ENCODE measurements at places on chromosomes 2 and 18.

DNA sequence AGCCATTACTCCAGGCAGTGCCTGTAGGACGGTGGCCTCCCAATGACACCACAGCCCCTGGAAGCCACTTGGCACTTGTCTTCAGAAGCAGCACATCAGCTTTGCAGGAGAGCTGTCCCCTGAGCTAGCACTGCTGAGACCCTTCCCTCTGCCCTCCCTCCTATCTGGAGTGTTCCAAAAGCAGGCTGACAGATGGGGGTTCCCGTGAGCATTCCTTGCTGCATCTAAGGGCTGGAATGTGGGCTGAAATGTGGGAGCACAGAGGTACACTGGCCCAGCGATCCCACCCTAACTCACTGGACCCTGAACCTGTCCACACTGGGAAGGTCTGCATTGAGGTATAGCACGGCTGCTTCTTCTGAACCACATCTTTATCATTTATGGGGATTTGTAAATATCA lies 230.1 kb downstream of the ANAPC1 start:
- no peaks in the 10 kb centered on the region for H3K36me3 ChIP-seq
- H3K4me1 ChIP-seq, result no peaks in the 10 kb centered on the region
- peaks cover 18% of the 10 kb centered on the region for H3K27me3 ChIP-seq
- no peak overlapping the region for H3K4me3 ChIP-seq
- DNase-seq, result no peak

DNA sequence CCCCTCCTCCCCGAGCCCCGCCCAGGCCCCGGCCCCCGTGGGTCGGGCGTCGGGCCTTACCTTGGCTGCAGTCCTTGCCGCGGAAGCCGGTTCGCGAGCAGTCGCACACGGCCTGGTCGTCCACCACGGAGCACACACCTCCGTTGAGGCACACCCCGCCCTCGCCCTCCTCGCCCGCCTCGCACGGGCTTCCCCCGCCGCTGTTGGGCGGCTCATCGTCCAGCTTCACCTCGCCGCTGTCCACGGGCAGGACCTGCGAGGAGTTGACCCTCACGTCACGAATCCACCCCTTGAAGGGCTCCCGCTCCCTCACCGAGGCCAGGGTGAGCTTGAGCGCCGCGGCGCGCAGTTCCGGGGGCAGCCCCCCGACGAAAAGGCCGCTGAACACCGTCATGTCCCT lies 4.5 kb downstream of the NRXN1 start:
- H3K27me3 ChIP-seq, result no peaks in the 10 kb centered on the region
- DNase-seq, result no peak
- H3K4me1 ChIP-seq, result no peaks in the 10 kb centered on the region
- H3K4me3 ChIP-seq, result no peak overlapping the region

GRCh38 chr2:109454304-109454703 lies 159.5 kb downstream of the SEPTIN10 start:
- no peaks in the 10 kb centered on the region for H3K4me1 ChIP-seq
- no peaks in the 10 kb centered on the region for H3K27me3 ChIP-seq
- DNase-seq, result no peak

DNA sequence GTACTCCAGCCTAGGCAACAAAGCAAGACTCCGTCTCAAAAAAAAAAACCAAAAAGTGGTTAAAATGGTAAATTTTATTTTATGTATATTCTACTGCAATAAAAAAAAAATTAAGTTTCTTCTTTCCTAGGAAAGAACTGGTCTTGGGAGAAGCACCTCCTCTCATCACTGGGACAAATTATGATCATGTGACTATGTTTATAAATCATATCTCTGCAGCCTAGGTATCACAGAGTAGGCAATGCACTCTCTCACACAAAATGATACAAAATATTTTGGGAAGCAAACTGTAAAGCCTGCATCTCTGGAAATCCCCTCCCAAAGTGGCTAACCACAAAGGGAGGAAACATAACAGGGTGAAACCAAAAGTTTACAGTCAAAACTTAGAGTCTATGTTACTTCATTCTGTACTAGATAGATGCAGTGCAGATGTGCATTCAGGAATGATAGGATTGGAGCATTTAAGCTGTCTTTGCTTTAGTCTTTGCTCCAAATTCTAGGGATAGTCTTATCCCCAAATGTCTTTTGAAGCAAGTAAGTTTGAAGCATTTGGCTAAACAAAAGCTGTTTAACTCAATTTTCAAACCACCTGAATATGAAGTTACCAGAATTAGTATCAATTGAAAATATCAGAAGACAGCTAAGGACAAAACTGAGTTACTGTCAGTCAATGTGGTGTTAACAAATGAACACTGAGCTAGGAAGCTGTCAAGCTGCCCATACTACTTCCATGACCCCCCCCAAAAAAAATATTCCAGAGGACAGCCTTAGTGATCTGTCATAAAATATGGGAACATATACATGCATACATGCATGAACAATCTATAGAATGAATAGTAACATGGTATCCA lies 21.1 kb upstream of the MALT1 start:
- H3K27ac ChIP-seq, result peak overlapping the region; percentile 28
- H3K4me3 ChIP-seq, result peak overlapping the region; percentile 51
- H3K4me1 ChIP-seq, result peaks cover 32% of the 10 kb centered on the region
- no peaks in the 10 kb centered on the region for H3K27me3 ChIP-seq
- H3K36me3 ChIP-seq, result peaks cover 24% of the 10 kb centered on the region
- no peak for DNase-seq

- H3K27me3 ChIP-seq, result peaks cover 5% of the 10 kb centered on the region
- no peaks in the 10 kb centered on the region for H3K4me1 ChIP-seq
- no peak overlapping the region for H3K27ac ChIP-seq
- H3K36me3 ChIP-seq, result no peaks in the 10 kb centered on the region
- no peak overlapping the region for H3K4me3 ChIP-seq
Observed at GRCh38 chr2:152513681-152514080, 178.7 kb downstream of the FMNL2 start.

DNA sequence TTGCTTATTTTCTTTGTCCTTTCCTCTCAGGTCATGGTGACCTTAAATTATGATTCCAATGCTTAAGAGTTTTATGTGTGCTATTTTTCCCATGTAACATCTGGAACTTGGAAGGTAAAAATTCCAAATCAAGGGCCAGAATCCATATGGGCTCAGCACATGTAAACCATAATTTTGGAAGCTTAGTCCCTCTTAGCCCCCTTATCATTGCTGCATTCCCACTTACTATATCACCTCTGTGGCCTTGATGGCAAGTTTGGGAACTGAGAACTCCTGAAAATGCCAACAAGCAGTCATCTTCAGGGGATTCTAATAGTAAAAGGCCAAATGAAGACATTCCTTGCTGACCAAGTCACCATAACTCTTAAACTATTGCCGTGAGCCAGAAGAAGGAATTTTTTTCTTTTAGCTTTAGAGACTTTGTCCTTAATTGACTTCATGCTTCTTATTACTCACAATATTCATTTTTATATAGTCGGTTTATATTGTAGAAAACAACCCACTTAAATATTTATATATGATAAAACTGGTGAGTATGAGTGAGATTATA lies 251.4 kb downstream of the SLC8A1 start:
- DNase-seq, result no peak
- H3K27me3 ChIP-seq, result peaks cover 4% of the 10 kb centered on the region
- H3K27ac ChIP-seq, result no peak overlapping the region
- H3K4me3 ChIP-seq, result no peak overlapping the region
- H3K36me3 ChIP-seq, result no peaks in the 10 kb centered on the region
- no peaks in the 10 kb centered on the region for H3K4me1 ChIP-seq

- no peaks in the 10 kb centered on the region for H3K36me3 ChIP-seq
- no peak overlapping the region for H3K27ac ChIP-seq
- H3K27me3 ChIP-seq, result peaks cover 3% of the 10 kb centered on the region
- H3K4me1 ChIP-seq, result peaks cover 16% of the 10 kb centered on the region
- no peak for DNase-seq
Observed at GRCh38 chr2:152611458-152612231, 105.6 kb downstream of the PRPF40A start.

DNA sequence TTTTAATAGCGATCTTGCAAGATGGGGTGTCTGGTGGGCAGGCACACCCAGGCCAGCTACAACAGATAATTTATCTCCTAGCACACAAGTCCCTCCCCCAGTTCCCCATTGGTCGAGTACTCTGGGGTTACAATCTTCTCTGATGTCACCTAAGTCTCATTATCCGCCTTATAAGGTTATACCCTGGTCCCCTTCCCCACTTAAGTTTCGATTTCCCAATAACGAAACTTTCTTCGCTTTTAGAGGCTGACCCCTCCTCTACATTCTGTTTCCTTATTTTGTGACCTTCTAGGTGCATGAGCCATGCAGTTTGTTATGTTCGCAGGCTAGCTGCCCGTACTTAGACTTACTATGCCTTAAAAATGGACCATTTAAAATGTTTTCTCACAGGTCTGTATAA lies 180.1 kb downstream of the CAPN13 start:
- H3K4me3 ChIP-seq, result no peak overlapping the region
- no peaks in the 10 kb centered on the region for H3K27me3 ChIP-seq
- H3K27ac ChIP-seq, result no peak overlapping the region
- no peak for DNase-seq

- H3K4me3 ChIP-seq, result no peak overlapping the region
- peaks cover 10% of the 10 kb centered on the region for H3K36me3 ChIP-seq
- H3K4me1 ChIP-seq, result peaks cover 27% of the 10 kb centered on the region
- no peak overlapping the region for H3K27ac ChIP-seq
- DNase-seq, result no peak
- no peaks in the 10 kb centered on the region for H3K27me3 ChIP-seq
Observed at GRCh38 chr2:182946958-182947369, 80.5 kb upstream of the FRZB start.

DNA sequence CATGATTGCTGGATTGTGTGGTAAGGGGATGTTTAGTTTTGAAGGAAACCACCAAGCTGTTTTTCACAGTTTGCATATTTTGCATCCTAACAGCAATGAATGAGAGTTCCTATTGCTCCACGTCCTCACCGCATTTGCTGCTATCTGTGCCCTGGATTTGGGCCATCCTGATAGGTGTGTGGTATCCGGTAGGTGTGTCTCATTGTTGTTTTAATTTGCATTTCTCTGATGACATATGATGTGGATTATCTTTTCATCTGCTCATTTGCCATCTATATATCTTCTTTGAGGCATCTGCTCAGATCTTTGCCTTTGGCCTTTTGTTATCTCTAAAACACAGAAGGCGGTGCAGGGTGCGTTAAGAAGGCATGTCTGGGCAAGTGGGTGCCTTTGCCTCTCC lies 73.3 kb downstream of the LONRF2 start:
- H3K4me1 ChIP-seq, result no peaks in the 10 kb centered on the region
- no peak overlapping the region for H3K27ac ChIP-seq
- no peak overlapping the region for H3K4me3 ChIP-seq
- peaks cover 6% of the 10 kb centered on the region for H3K27me3 ChIP-seq
- no peaks in the 10 kb centered on the region for H3K36me3 ChIP-seq

GRCh38 chr2:85731606-85732005 lies 22.2 kb upstream of the ATOH8 start:
- no peak for DNase-seq
- H3K27ac ChIP-seq, result no peak overlapping the region
- no peaks in the 10 kb centered on the region for H3K36me3 ChIP-seq
- H3K27me3 ChIP-seq, result peaks cover 25% of the 10 kb centered on the region
- peaks cover 6% of the 10 kb centered on the region for H3K4me1 ChIP-seq
